ENCODE measurements at places on chromosomes 2 and 18.

DNA sequence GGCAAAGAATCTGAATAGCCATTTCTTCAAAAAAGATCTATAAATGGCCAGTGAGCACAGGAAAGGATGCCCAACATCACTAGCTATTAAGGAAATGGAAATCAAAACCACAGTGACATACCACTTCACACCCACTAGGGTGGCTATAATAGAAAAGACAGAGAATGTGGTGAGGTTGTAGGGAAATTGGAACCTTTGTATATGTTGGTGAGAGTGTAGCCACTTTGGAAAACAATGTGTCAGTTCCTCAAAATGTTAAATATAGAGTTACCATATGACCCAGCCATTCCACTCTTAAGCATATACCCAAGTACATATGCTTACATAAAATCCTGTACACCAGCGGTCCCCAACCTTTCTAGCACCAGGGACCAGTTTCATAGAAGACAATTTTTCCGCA is 152.8 kb downstream of the SMAD2 start:
- no peak for DNase-seq

GRCh38 chr18:55856229-55856628 is 268.2 kb upstream of the TCF4 start:
- no peak for DNase-seq

- no peak for DNase-seq
These were observed 236.6 kb downstream of the KLHL29 start for GRCh38 chr2:23621616-23622015.

- no peak for DNase-seq
These were observed 54.6 kb upstream of the TXNDC2 start for GRCh38 chr18:9831036-9831722.

GRCh38 chr2:20677301-20678085 is 10.5 kb downstream of the GDF7 start:
- DNase-seq = no peak

DNA sequence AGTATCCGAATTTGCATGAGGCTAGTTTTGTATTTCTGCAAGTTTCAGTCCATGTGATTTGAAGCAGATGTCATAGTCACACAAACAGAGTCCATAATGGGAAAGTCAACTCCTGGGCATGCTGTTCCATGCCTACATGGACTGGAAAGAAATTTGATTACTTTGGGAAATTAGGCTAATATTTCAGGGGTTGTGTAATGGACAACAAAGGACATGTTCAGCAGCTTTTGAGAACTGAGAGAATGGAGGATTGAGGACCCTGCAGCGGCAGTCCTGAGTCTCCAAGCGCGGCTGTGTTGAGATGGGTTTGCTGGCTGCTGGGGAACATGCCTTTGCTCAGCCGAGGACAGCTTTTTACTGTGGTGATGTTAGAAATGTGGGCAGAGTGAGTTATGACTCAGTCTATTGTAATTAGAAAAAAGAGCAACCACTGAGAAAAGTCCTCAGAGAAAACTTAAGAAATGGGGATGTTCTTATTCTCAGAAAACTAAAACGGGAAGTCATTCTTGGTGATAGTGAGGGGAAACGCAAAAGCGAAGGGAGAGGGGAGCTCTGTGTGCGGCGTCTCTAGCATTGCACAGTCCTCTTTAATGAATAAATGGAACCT is 149.2 kb downstream of the FAM210A start:
- no peak for DNase-seq

- no peak for DNase-seq
These were observed 1552.9 kb upstream of the SLC39A10 start for GRCh38 chr2:194103941-194104659.

GRCh38 chr18:47163241-47163640 is 12.9 kb downstream of the IER3IP1 start:
- DNase-seq = no peak

DNA sequence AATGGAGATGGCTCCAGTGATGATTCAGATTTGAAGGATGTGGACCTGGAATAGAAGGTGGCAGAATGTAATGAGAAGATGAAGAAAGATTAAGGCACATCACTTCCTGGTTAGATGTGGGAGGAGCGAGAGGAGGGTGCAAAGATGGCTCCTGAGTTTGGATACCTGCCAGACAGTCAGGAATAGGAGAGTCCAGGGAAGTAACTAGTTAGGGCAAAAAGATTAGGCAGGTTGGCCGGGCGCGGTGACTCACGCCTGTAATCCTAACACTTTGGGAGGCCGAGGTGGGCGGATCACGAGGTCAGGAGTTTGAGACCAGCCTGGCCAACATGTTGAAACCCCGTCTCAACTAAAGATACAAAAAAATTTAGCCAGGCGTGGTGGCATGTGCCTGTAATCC is 5.6 kb downstream of the C2orf74 start:
- DNase-seq = no peak

GRCh38 chr2:37489536-37489935 is 145.1 kb downstream of the QPCT start:
- no peak for DNase-seq

DNA sequence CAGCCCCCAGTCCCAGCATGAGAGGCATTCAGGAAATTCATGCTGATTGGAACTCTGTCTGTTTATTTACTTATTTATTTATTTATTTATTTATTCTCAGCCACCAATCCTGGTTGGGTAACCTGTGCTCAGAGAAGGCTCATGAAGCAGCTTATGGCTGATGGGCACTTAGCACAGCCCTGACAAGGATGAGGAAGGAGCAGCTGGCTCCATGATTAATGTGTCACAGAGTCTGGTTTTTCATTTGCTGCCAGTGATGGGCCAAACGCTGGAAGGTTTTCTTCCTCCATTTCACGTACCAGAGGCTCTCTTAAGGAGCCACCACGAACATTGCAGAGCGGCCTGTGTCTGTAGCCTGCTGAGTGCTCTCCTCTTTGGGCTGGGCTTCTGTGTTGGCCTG is 28.3 kb upstream of the KCNS3 start:
- no peak for DNase-seq
